Stimulated activated CD8-positive, alpha-beta memory T cell treated with anti-CD3 and anti-CD28 coated beads, Interleukin-7, amount 100 ng/mL, for 48 hours (primary cell): ENCODE measurements at places on chromosomes 3 and 15.

DNA sequence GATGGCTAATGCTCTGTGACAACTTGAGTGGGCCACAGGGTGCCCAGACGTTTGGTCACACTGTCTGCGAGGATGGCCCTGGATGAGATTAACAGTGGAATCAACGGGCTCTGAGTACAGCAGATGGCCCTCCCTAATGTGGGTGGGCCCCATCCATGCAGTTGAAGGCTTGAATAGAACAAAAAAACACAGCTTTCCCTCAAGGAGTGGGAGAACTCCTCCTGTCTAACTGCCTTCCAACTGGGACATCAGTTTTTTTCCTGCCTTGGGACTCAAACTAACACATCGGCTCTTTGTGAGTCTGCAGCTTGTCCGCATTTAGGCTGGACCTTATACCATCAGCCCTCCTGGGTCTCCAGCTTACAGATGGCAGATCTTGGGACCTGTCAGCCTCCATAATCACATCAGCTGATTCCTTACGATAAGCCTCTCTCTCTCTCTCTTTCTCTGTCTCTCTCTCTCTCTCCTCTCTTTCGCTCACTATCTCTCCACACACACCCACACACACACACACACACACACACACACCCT lies 20.8 kb downstream of the FAM174B start:
- DNase-seq, result no peak

- DNase-seq, result no peak
Measured at GRCh38 chr15:40108061-40108854, 421 bp downstream of the BMF start.

DNA sequence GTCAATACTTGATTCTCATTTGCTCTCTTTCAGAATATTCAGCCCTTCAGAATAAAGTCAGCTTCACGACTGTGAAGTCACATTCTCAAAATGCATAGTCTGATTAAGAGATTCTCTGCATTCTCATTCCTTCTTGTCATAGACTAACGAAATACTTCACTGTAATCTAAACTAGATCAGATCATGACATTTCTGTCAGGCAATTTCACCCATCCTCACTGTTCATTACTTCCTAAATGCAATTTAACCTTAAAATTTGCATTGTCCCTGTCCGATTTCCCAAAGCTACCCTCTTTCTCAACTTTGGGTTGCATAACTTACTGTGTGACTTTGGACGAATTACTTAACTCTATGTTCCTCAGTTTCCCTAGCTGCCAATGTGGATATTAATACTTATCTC lies 6.2 kb downstream of the RPL22L1 start:
- no peak for DNase-seq

DNA sequence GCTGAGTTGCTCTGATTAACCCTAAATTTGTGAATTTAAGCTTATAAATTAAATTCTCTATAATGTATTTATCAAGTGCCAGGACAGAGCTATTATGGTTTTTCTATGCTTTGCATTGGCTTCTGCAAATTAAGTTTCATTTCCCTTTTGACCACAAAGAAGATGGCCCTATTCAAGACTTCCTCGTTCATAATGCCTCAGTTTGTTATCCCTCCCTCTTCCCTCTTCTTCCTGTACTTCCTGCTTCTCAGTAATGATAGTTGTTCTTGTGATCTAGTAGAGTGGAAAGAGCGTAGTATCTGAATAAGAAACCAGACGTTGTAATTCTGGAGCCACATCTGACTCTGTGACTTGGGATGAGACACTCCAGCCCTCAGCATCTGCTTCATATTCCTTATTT lies 118.7 kb downstream of the CACNA1D start:
- DNase-seq, result no peak

DNA sequence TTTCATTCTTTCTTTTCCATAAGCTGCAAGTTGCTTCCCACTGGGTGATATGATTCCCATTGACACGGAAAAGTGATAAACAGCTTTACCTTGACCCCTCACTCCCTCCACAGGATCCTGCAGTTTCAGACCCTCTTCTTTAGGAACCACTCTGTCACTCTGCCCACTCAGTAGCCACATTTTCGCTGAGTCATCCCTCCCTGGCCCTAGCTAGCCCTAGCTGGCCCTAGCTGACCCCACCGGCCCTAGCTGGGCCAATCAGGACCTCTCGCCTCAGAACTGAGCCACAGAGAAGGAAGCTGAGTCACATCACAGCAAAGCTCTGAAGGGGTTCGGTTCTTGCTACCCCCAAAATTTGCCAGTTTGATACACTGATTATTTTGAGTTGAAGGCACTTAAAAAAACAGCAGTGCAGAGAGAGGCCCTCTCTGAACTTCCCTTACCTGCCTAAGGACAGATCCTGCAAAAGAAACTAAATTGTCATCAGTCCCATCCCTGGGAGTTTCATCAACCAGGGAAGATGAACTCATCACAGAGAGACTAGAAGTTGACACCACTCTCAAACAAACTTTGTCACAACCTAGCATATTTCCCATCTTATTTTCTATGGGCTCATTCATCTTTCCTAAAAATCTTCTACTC lies 233.5 kb upstream of the PROK2 start:
- no peak for DNase-seq

- DNase-seq, result no peak
Measured at GRCh38 chr15:36596915-36597314, 17.5 kb downstream of the CDIN1 start.

- no peak for DNase-seq
Measured at GRCh38 chr15:44788748-44789147, 52.4 kb downstream of the TRIM69 start.

- DNase-seq, result no peak
Measured at GRCh38 chr15:66663664-66664063, 38.4 kb upstream of the SMAD6 start.

GRCh38 chr3:45413172-45413765 lies 24.9 kb downstream of the LARS2 start:
- no peak for DNase-seq

- no peak for DNase-seq
Measured at GRCh38 chr3:37162501-37163245, 11.7 kb downstream of the LRRFIP2 start.

DNA sequence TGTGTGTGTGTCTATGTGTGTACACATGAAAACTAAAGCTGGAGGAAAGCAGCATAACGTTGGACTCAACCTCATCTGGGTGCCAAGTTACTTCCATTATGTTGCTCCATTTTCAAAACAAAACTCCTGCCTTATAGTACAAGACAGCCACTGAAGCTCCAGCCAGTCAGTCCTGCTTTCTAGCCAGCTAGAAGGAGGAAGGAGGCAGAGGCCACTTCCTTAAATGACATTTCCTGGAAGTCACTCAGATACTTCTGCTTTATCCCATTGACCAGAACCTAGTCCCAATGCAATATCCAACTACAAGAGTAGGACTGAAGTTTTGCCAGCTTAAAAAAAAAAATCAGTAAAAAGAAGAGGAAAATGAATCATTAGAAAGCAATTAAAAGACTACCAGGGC lies 31.7 kb downstream of the CADPS start:
- DNase-seq, result no peak

GRCh38 chr3:13021141-13022114 lies 51.8 kb downstream of the IQSEC1 start:
- no peak for DNase-seq

DNA sequence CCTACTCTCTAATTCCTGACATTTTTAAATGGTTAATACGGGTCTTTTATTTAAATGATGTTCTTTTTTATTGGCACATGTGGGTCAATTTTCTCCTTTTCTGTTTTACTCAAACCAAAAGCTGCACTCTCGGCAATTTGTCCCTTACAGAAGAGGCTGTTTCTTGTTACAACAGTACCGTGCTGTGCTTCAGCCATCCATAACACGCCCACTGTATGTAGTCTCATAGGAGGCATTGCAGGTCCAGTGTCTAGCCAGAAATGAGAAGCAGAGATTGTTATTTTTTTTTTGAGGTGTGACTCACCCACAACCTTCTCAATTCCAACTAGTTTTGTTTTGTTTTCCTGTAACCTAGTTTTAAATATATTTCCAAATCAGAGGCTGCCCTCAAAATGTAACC lies 164.6 kb downstream of the GMNC start:
- DNase-seq, result no peak

GRCh38 chr15:79314811-79315210 lies 3.9 kb downstream of the TMED3 start:
- no peak for DNase-seq

- no peak for DNase-seq
Measured at GRCh38 chr3:64164349-64164748, 60.9 kb downstream of the PRICKLE2 start.

GRCh38 chr3:119898478-119899191 lies 116.7 kb downstream of the NR1I2 start:
- DNase-seq, result no peak

- DNase-seq, result no peak
Measured at GRCh38 chr3:149506965-149507364, 32.5 kb downstream of the TM4SF4 start.

DNA sequence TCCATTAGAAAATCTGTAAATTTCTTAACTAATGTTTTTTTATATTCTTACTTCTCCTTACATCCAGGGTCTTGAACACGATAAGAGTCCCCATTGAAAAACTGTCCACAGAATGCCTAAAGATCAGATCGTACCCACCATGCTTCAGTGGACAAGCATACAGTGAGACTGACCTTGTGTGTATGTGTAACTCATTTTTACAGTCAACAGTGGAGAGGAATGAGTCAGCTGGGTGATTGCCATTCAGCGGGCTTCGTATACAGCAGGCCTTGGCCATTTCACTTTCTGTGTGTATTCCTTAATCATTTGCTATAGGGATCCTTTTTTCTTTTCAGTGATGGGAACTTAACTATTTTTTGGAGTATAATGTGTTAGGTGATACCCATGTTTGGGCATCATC lies 10.6 kb downstream of the PARP14 start:
- no peak for DNase-seq

DNA sequence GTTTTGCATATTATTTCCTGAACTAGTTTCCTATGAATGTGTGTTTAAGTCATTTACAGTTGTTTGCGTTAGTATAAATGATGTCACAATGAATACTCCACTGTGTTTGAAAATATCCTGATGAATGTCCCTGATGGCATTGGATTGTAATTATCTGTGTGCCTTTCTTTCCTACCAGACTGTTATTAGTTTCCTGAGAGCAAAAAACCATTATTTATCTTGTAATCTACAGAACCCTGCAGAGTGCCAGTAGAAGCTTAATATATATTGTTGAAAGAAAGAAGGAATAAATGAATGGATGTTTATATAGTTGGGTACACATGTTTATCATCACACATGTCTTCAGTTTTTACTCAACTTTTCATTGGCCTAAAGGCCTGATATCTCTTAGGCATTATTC lies 312.6 kb downstream of the AGBL1 start:
- DNase-seq, result no peak

GRCh38 chr15:33801954-33802353 lies 166.3 kb upstream of the CHRM5 start:
- no peak for DNase-seq

GRCh38 chr3:84738086-84738485 lies 220.7 kb upstream of the CADM2 start:
- no peak for DNase-seq

DNA sequence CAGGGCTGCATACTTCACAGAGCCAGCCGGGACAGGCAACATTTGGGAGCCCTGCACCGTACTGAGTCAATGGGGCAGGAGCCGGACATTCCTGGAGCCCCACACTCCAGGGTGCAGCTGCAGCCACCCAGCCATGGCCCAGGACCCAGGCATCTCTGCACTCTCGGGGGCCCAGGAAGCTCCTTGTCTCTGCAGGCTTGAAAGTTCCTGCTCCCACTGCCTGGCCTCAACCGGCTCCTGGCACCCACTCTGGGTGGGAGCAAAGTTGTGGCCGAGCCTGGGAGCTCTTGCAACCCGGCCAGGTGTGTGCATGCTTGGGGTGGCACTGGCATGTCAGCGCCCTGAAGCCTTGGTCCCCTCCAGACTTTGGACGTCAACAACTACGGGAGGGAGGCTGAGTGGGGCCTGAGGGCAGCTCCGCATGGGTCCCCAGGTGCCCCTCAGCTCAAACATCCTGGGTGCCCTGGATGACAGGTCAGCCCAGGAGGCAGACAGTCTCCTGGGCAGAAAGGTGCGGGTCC lies 833.5 kb upstream of the CADM2 start:
- no peak for DNase-seq

DNA sequence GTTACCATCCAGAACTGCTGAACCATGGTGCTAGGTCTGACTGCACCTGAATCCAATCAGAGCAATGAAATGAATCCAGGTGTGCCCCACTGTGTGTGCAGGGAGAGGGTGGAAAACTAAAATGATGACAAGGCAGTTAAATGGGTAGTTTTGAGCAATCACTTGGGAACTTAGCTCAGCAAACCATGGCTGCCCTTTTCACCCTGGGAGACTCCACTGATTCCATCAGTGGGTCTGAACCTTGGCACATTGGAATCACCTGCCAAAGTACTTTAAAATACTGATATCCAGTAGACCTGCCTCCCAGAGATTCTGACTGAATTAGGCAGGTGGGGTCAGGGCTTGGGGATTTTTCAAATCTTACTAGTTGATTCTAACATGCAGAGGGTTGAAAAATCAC lies 59.8 kb upstream of the USP3 start:
- no peak for DNase-seq

- DNase-seq, result no peak
Measured at GRCh38 chr15:35725353-35725752, 179.4 kb upstream of the DPH6 start.

DNA sequence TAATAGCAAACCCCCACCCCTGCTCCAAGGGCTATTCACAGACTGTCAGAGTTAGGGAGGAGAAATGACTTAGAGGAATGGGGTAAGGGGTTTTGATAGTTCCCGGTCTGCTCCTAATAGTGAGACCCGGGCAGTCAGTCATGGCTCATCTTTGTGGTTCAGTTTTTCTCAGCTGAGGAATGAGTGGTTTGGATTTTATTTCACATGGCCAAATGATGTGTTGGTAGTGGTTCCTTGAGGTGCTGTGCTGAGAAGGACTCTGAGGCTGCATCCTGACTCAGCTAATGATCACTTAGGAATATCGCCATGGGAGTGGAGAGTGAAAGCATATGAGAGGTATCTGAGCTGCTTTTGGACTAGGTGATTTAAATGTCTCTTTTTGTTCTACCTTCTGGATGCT lies 80.2 kb downstream of the LPP start:
- DNase-seq, result no peak

DNA sequence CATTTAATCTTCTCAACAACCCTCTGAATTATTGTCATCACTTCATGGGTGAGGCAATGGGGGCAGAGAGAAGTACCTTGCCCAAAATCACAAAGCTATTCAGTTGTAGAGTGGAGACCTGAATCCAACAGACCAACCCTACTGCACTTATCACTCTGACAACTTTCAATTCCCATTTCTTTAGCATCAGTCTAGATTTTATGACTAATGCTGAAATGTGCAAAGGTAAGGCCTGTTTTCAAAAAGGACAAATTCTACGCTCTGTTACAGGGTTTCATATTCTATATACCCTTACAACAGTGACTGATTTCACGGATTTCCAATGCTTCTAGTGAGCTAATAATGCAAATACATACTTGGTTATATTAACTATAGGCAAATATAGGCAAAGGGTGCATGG lies 286.0 kb downstream of the ADAMTS17 start:
- DNase-seq, result no peak
